Cortex of kidney (tissue), 1 donor: ENCODE measurements at places on chromosomes 16 and 17.

- no peak for DNase-seq
Observed at GRCh38 chr17:28773736-28774135, 29.9 kb downstream of the TRAF4 start.

GRCh38 chr16:89178453-89179147 is 7.1 kb downstream of the CDH15 start:
- DNase-seq = no peak

DNA sequence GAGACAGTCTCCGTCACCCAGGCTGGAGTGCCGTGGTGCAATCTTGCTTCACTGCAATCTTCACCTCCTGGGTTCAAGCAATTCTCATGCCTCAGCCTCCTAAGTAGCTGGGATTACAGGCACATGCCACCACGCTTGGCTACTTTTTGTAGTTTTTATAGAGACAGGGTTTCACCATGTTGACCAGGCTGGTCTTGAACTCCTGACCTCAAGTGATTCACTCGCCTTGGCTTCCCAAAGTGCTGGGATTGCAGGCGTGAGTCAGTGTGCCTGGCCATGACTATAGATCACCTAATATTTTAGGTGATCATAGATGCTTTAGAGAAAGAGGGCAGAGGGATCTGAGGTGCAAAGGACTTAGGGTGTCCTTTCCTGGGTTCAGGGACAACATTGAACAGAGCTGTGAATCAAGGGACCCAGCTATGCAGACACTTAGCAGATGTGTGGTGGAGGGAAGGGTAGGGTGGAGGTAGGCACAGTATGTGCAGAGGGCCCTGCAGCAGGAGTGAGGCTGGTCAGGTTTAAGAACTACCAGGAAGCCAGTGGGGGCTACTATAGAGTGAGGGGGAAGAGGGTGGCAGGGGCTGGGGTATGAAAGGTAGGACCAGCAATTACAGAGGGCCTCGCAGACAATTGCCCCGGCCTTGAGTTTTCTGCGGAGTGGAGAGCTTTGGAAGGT is 116.5 kb downstream of the CMIP start:
- DNase-seq = no peak

- no peak for DNase-seq
Observed at GRCh38 chr17:7295230-7296180, 1.1 kb upstream of the YBX2 start.

GRCh38 chr16:24745791-24746190 is 16.3 kb downstream of the TNRC6A start:
- no peak for DNase-seq

GRCh38 chr17:39738983-39739884 is 1.5 kb downstream of the GRB7 start:
- no peak for DNase-seq

DNA sequence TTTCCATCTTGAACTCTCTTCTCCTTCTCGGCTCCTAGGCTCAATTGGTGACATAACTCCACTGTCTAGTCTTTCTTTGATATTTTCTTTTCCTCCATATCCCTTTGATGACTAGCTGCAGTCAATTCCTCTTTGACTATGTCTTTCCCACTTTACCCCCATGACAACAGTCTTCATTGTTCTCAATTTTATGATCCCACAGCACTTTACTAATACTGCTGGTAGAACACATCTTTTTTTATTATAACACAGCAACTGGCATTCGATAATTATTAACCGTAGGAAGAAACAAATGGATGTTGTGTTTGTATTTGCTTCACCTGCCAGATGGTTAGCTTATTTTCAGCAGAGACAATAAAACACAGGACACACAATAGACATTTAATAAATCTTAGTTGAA is 1.3 kb downstream of the KRTAP3-3 start:
- no peak for DNase-seq

GRCh38 chr17:51941272-51941671 is 217.2 kb downstream of the CA10 start:
- no peak for DNase-seq

GRCh38 chr17:43030137-43030767 is 5.2 kb downstream of the RND2 start:
- DNase-seq = no peak

- peak; percentile 65 for DNase-seq
Observed at GRCh38 chr16:3059041-3059722, 6.3 kb upstream of the IL32 start.

DNA sequence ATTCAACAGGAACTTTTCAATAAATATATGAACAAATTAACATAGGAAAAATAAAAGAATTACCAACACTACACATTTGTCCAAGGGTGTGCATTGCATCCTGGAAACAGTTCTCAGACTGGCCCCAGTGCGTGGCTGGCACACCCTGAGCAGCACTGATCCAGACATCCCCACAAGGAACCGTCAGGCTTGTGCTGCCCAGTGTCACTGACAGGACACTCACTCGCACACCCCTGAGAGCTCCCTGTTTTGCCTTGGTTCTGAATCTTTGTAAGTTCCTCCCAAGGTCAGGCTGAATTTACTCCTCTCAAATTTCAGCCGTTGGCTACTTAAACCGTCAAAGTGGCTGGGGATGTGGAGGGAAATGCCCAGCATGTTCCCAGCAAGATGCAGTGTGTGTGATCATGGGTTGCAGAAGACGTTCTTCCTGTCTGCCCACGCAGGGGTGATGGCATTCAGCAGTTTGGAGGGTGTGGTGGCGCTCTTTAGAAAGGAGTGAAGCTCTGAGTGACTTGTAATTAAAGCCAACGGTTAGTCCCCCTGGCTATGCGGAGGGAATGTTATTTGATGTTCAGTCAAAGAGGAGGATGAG is 1.7 kb downstream of the MT2A start:
- DNase-seq = no peak

DNA sequence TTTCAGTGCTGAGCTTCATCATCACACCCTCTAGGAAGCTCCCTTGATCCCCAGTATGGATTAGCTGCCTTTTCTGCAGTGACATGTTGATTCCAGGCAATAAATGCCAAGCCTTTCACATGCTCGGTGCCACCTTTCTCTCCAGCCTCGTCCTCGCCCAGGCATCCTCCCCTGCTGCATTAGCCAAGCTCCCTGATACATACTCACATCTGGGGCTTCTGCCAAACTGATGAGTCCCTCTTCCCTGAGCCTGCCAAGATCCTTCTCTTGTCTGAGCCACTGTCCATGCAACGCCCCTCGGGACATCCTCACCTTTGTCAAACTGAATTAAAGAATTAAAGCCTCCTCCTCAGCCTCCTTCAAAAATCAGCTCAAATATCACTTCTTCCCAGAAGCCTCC is 538.5 kb upstream of the CDH11 start:
- no peak for DNase-seq

- DNase-seq = no peak
Observed at GRCh38 chr17:79478051-79478461, 132.8 kb downstream of the RBFOX3 start.

DNA sequence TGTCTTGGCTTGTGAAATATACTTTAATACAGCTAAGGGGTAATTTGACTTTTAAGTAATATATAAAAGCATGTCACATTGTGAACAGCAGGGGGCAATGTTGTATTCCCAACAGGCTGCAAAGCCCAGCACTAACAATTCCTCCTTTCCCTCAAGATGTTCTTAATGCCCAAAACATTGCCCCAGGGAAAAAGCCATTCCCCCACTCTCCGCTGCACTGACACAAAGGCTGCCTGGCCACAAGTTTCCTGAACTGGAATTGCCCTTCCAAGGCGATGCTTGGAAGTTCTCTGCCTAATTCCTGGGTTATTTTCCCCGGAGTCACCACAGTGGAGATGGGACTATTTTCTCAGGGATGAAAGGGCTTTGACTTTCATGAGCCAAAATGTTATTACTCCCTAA is 27.2 kb downstream of the CLEC16A start:
- DNase-seq = no peak
